Activated naive CD4-positive, alpha-beta T cell treated with anti-CD3 and anti-CD28 coated beads, Interleukin-2, amount 10 ng/mL, durations not matched to agents 5 hours and 36 hours (primary cell): ENCODE measurements at places on chromosomes 6 and 20. TPM values are rescaled to one million over a fixed set of nuclear protein-coding genes. Genes with fewer than 3 reads are reported as not detected.

FERMT1 gene
- not detected for total RNA-seq

MEI4 gene
- not detected for total RNA-seq

NTSR1 gene
- 0.10 TPM for total RNA-seq

ZKSCAN8 gene
- total RNA-seq: 22.8 TPM

PRPH2 gene
- not detected for total RNA-seq

MYB gene
- 6.4 TPM for total RNA-seq

GJA10 gene
- 0.25 TPM for total RNA-seq

SNAP25 gene
- not detected for total RNA-seq

FOXO3 gene
- 13.1 TPM for total RNA-seq

PLN gene
- not detected for total RNA-seq

EYS gene
- not detected for total RNA-seq

EPB41L1 gene
- not detected for total RNA-seq

MAP3K5 gene
- total RNA-seq: 22.0 TPM

FABP7 gene
- not detected for total RNA-seq

PRR3 gene
- total RNA-seq: 16.1 TPM

TREM2 gene
- total RNA-seq: not detected

PLAGL1 gene
- 2.7 TPM for total RNA-seq

RBPJL gene
- not detected for total RNA-seq

PLCB1 gene
- total RNA-seq: 0.14 TPM

CRISP3 gene
- total RNA-seq: not detected

CDC5L gene
- total RNA-seq: 21.5 TPM

PLEKHG1 gene
- total RNA-seq: 0.43 TPM

SIRPB1 gene
- 5.4 TPM for total RNA-seq
